Kidney epithelial cell (primary cell): ENCODE measurements at places on chromosomes 11 and 22.
A peak's percentile ranks its signal among the peaks of the same experiment; 100 is the strongest.

DNA sequence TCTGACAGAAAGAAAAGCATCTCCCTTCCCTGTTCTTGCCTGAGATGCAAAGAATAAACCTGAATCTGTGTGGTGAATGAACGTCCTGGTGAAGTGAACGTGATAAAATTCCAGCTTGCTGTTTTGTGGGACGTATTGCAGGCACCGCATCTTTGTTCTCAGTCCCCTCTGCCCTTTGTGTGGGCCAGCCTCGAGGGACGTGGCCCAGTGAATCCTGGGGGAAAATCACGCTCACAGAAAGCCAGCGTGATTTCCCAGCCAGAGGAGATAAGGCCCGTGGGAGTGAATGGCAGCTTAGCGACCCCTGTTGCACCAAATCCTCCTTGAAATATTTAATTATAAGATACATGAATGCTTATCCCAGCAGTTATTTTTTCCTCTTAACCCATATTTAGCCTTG is 129.1 kb downstream of the COMMD9 start:
- no peak for DNase-seq

GRCh38 chr11:45590743-45591142 is 74.7 kb downstream of the CHST1 start:
- no peak for DNase-seq

DNA sequence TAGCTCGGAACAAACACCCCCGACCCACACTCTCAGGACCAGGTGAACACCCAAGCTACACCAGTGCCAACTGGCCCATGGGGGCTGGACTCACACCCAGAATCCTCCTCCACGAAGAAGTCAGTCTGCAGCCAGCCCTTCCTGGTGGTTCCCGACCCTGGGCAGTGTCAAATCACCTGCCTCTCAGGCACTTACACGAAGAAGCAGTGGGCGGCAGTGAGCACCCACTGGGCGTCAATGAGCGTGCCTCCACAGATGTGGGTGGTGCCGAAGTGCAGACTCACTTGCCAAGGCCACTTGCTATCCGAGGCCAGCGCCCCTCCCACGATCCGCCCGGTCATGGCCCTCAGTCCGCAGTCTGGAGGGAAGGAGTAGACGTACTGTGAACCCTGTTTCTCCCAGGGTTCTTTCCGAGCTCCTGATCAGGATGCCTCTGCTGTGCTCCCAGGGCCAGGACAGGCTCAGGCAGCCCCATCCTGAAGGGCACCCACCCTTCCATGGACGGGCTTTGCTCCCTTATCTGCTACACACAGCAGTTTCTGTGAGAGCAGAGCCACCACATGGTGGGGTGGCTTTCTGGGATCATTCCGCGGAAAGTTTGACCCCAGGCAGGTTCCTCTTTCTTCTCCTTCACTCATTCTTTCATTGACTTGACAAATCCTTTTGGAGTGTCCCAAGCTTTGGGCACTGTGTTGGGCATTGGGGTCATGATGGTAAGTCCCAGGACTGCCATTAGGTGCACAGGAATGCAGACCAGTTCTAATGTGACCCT is 19.4 kb downstream of the TMPRSS13 start:
- no peak for DNase-seq

DNA sequence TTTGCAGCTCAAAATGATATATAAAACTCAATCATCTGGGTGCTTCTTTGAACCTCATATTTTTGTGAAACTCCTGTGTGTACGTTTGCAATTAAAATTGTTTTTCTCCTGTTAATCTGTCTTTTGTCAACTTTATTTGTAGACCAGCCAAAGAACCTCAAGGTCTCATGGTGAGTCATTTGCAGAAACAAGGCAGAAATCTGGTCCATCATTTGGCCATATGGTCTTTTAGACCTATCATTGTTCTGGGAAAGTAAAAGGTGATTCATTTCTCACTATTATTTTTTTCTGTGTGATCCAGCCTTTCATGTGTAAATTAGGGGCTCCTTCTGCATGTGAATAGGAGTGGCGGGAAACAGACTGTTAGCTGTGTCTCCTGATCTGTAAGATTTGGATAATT is 399.1 kb upstream of the DDI1 start:
- no peak for DNase-seq

GRCh38 chr11:130431801-130432200 is 3.4 kb upstream of the ADAMTS8 start:
- no peak for DNase-seq

DNA sequence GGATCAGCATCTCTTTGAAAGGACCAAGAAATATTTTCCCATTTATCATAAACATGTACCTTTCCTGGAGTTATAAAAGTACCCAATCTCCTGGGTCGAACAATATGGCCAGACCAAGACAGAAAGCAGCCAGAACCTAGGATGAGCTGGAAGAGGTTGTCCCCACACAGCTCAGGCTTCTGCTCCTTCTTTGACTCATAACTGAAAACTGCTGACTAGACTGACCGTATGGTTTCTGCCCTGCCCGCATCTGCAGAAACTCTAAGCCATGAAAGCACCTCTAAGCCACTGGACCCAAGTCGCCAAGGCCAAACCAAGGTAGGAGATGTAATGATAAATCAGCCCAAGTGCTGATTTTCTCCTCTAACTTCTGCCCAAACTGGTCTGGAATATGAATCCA is 129.8 kb downstream of the OPCML start:
- no peak for DNase-seq

GRCh38 chr11:133107763-133108162 is 424.5 kb downstream of the OPCML start:
- no peak for DNase-seq

DNA sequence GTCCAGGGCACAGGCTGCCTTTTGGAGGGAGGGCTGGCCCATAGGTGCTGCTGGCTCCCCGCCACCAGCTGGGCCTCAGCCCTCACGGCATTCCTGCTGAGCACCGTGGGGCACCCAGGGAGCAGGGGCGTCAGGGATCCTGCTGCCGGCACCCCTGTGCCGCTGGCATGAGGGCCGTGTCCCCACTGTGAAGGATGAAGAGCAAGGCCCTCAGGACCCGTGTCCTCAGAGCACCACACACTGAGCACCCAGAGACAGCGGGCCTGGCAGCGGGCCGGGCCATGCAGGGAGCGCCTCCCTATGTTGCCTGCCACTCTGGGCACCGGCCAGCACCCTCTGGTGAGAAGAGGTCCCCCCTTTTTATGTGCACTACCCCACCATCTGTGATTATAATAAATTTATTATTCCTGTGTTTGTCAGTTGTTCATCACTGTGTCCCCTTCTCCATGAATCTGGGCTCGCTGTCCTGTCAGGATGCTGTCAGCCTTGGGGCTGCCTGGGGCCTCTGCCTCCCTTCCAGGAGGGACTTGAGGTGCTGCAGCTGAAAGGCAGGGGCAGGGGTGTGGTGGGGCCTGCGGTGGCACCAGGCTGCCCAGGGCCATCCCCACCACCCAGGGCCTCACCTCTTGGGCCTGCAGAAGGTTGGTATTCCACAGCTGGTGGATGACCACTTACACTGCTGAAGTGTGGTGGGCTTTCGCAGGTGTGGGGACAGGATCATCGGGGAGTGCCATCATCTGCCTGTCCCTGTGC is 80.0 kb downstream of the MED15 start:
- no peak for DNase-seq

- no peak for DNase-seq
These were observed 14.5 kb downstream of the MYEOV start for GRCh38 chr11:69308491-69308911.

DNA sequence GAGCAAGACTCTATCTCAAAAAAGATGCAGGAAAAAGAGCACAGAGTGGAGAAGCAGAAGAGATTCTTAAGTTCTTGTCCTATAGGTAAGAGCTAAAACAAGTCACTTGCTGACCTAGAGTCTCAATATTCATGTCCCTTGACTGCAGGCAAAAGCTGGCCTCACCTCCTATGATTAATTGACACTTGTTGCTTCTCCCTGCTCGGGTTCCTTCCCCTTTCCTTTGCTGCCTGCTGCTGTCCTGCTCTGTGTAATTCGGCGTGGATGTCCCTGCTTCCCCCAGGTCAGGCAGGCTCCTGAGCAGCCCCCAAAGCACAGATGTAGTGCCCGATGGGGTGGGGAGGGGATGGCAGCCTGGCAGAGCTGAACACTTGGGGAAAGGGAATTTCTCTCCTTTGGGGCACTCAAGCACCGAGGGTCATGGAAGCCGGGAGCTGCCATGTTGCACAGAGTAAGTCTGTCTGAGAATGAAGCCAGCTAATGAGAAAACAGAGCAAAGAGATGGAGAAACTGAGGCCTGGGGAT is 60.8 kb upstream of the NUP50 start:
- no peak for DNase-seq

DNA sequence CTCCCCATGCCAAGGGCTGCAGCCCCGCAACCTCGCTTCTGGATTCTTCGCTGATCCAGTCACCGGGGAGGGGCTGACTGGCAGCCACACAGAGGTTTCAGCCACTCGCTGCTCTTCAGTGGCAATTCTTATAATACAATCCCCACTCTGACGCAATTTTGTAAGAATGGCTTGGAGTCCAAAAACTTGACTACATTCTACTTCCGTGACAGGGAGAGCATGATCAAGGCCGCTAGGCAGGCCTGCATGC is 14.9 kb downstream of the PPM1F start:
- no peak for DNase-seq

DNA sequence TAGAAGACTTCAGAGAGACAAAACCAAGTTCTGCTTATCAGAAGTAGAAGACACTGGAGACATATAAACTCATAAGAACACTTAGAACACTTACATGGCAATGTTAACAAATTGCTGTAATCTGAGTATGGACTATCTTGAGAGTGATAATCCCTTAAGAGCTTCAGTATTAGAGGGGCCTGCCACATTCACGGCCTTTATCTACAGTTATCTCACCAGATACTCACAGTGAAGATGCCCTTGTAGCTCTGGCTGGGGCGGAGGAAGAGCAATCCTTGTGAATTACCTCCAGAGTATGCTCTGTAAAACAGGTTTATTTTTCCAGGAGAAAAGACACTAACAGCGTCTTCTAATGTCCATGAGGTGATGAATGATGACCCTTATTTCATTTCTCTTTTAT is 762.8 kb downstream of the FAM181B start:
- no peak for DNase-seq

GRCh38 chr11:114440121-114440860 is 1.0 kb downstream of the REXO2 start:
- no peak for DNase-seq

- DNase-seq, result peak; percentile 63
These were observed 1.1 kb upstream of the BIRC2 start for GRCh38 chr11:102345904-102346303.

DNA sequence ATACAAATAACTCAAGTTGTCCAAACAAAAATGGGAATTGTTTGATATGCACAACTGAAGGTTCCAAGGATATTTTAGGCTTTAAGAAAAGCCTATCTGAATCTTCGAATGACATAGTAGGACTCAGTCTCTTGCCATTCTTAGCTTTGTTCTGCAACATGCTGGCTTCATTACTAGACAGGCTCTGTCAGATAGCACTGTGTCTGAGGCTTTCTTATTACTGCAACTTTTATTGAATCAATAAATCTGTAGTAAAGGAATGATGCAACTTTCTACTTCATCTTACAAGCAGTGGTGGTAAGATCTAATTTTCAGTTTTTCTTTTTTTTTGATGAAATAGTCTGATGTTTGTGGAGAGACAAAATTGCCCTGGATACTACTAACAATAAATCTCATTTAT is 319.3 kb upstream of the CCDC179 start:
- no peak for DNase-seq

DNA sequence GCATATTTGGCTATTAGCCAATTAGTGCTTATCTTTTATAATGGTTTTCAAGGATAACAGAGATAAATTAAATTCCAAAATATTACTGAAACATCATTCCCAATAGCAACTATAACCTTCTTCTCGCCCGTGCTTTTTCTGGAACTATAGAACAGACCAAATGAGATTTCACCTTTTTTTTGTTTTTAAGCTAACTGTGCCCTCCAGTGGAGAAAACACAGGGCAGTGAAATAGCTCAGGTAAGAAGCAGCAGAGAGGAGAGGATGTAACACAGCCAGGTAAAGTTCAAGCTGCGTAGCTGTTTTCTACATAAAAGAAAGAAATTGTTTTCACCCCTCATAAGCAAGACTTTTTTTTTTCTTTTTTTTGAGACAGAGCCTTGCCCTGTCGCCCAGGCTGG is 28.2 kb downstream of the HSD17B12 start:
- DNase-seq, result no peak

DNA sequence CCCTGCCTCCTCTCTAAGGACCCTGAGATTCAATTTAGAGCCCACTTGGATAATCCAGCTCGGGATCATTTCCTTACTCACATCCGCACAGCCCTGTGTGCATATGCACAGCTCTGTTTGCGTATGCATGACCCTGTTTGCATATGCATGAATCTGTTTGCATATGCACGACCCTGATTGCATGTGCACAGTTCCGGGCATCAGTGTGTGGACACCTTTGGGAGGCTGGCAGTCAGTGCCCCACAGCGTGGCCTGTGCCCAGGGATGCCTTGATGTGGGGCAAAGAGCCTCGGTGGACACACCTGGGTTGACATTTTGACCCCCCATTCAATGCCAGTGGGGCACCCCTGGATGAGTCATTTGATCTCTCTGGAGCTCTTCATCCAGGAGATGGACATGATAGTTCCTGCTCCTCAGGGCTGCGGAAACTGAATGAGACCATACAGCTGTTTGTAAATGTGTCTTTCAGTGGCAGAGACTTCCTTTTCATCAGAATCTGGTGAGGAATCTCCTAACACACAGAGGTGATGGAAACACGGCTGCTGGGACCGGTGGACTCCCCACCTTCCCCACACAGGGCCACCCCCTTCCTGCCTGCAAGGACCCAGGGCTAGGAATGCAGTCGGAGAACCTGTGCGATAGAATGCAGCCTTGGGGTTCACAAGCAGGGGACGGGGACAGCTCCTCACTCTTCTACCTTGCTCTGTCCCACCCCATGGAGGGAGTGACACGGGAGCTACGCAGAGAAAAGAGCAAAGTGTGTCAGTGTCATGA is 41.2 kb downstream of the MYEOV start:
- no peak for DNase-seq

DNA sequence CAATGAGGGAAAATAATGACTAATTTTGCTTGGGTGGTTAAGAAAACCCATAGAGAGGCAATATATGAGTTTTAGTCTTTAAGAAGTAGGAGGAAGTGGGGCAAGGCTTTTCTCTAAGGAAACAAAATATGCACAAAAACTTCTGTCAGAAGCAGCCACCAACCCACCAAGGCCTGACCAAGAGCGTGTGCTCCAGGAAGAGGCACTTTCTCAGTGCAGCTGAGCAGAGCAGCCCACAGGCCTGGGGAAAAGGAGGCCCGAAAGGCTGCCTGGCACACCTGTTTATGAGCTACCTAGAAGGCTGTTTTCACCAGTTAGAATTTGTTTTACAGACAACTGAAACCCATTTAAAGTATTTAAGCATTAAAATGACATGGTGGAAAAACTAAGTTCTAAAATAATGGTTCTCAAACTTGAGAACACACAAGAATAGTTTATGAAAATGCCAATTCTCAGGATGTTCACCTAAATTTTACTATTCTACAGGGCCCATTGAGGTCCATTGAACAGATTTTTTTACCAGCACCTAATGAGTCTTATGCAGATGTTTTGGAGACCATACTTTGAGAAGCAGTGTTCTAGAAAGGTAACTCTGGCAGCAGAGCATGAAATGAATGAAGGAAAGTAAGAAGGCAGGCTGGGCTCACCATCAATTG is 160.5 kb upstream of the DDI1 start:
- no peak for DNase-seq
